ENCODE measurements at places on chromosomes 3 and 15. TPM values are rescaled to one million over a fixed set of nuclear protein-coding genes. Genes with fewer than 3 reads are reported as not detected.

TNNC1 gene
- total RNA-seq = 6.0 TPM

ZDHHC23 gene
- total RNA-seq = 7.2 TPM

GPR149 gene
- not detected for total RNA-seq

RBMS3 gene
- 1.4 TPM for total RNA-seq

CX3CR1 gene
- total RNA-seq = 5.8 TPM

TRIM42 gene
- total RNA-seq = not detected

SPATA12 gene
- not detected for total RNA-seq

CCR9 gene
- total RNA-seq = 2.9 TPM

Measured in T-cell (primary cell).